ENCODE measurements at places on chromosomes 13 and 19.

- no peak for DNase-seq
Observed at GRCh38 chr13:75875450-75875849, 239.3 kb downstream of the LMO7 start.

GRCh38 chr19:918481-919198, 1.5 kb downstream of the KISS1R start:
- DNase-seq: no peak

DNA sequence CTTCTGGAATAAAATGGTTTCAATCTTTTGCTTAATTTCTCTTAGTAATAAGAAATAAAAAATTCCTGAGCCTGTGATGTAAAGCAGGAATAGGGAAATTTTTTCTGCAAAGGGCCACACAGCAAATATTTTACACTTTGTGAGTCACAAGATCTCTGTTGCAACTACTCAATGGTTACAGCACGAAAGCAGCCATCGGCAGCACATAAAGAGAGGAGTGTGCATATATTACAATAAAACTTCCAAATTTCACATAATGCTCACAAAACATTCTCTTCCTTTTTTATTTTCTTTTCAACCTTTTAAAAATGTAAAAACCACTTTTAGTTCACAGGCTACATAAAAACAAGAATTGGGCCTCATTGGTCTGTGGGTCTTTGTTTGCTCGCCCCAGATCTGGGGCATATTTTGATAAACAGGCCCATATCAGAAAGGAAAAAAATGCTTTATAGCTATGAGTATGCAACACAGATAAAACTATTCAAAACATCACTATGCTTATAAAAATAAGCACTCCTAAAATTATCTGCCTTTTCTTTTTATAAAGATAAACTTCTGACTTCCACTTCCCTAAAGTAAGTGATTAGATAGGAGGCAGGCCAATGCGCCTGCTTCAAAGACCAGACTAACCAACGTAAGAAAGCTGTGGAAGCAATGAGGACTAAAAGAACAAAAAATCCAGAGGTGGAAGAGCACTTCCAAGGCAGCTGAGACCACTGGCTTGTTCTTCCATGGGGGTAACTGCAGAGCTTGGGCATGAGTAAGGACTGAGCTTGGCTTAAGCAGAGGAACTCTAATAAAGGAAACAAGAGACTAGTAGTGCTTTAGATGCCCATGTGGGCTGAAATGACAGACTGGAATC, 26.5 kb downstream of the MYCBP2 start:
- DNase-seq: no peak

DNA sequence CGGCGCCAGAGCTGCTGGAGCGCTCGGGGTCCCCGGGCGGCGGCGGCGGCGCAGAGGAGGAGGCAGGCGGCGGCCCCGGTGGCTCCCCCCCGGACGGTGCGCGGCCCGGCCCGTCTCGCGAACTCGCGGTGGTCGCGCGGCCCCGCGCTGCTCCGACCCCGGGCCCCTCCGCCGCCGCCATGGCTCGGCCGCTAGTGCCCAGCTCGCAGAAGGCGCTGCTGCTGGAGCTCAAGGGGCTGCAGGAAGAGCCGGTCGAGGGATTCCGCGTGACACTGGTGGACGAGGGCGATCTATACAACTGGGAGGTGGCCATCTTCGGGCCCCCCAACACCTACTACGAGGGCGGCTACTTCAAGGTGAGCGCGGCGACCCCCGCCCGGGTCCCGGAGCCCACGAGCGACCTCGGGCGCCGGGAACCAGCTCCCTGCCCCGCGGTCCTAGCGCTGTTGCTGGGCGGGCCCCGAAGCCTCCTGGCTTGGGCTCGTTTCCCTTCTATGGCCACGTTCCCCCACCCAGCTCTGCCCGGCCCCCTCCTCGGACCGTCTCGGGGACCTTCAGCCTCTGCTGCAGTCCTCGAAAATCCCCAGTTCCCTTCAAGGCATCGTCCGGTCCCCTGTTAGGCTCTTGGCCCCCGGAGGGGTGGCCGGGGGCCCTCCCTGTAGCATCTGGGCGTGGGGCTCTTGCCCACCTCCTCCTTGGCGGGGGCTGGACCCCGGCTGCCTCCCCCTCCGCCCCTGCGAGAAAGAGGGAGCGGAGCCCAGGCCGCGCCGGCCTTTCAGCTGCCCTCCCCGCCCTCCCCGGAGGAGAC, at the start of gene CDC34:
Gene CDC34 (plus strand): TSS at position 8 of the 808 bp plus-strand sequence. CDS start 172 bp downstream, at position 180.
- no peak for DNase-seq

GRCh38 chr19:6739883-6740588, 556 bp downstream of the TRIP10 start:
- DNase-seq: no peak

- no peak for DNase-seq
Observed at GRCh38 chr13:68019901-68020300, 789.8 kb upstream of the PCDH9 start.

DNA sequence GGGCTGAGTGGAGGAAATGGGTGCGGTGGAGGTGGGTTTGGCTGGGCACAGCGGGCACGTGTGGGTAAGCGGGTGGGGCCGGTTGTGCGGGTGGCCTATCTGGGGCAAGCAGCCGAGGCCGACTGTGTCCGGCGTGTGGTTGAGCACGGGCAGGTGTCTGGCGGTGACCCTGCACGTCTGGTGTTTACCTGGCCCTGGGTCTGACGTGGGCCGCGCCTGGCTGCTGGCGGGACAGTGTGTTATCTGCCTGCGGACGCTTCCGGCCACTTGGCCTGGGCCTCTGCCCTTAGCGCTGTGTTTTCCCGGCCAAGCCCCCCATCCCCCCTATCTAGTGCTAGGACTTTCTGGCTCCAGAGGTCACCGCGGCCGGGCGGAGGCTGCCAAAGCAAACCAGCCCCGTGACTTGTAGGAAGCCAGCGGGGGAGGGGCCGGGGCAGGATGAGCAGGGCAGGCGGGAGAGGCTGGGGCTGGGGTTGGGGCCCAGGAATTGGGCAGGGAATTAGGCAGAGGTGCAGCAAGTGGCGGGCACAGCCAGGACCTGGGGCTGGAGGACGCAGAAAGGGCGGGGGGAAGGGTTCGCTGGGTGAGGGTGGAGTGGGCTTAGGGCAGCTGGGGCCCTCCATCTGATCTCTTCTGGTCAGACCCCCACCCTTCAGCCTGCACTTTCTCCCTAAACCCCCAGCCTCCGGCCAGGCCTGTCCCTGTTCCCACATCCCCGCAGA, 534 bp upstream of the HPN start:
- DNase-seq: no peak

GRCh38 chr19:35388277-35389054, 17.6 kb downstream of the GPR42 start:
- DNase-seq: no peak

DNA sequence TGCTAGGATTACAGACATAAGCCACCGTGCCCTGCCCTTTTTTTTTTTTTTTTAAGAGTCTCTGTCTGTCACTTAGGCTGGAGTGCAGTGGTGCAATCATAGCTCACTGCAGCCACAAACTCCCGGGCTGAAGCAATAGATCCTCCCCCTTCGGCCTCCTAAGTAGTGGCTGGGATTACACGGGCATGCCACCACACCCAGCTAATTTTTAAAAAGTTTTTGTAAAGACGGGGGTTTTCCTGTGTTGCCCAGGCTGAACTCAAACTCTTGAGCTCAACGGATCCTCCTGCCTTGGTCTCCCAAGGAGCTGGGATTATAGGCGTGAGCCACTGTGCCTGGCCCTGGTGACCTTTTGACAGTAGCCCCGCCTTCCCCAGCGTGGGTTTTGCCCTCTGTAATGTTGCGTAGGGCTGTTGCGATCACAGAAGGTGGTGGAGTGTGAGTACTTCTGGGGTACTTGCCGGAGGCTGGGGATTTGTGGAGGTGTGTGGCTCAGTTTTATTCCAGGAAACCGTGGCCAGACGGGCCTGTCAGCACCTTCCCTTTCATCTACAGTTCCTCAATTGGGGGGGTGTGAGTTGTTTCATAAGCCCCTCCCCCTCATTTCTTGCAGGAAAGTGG, 11.6 kb upstream of the RETN start:
- no peak for DNase-seq

DNA sequence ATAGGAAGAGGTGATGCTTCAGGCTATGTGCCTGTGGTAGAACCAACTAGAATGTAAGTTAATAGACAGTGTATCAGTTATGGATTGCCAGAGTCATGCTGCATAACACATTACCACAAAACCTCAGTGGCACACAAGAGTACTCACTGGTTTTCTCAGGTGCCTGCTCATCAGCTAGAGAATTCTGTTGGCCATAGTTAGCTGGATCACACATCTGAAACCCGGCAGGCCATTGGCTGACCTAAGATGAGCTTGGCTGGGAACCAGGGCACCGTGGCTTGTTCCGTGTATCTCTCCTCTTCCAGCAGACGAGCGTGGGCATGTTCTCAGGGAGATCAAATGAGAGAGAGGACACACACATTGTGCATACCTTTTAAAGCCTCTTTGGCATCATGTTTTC, 76.7 kb downstream of the TEX26 start:
- no peak for DNase-seq

DNA sequence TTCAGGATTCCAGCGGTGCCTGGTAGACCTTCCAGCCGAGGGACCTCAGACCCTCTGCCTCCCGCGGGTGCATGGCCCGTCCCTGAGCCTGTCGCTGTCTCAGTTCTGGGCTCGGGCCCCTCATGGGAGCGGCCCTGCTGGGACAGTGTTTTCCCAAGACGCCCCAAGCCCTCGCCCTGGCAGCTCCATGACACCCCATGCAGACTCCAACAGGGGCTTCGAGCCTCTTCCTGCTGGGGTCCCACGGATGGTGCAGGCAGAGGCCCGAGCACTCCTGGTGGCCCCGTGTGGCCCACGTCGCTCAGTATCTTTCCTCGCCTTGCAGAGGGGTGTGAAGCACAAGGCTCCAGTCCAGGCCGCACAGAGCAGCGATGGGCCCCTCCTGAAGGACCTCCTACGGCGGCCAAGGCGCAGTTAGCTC, 88.8 kb upstream of the MCF2L start:
- DNase-seq: no peak

- no peak for DNase-seq
Observed at GRCh38 chr19:44993526-44993925, 7.7 kb upstream of the RELB start.

DNA sequence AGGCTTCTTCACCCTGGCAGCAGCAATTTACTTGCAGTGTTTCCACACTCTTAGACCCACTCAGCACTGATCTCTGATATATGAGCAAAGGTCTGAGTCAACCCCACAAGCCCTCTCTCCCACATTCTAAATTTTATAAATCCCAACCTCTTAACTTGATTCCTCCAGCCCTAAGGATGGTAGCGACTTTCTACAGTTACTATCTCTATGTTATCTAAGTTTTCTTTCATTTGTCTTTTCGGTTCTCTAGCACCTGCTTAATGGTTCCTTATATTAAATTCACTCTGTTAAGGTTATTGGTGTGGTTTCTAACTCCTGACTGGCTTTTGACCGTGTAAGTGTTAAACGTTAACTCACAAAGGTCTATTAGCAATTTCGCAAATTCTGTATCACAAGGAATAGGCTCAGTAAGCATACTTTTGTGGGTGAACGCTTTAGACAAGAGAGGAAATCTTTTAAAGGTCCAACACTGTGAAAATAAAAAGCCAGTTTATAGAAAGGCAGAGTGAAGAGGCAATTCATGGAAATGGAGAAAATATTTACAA, 99.3 kb downstream of the DLEU7 start:
- no peak for DNase-seq

GRCh38 chr13:21701460-21701859, 30.6 kb downstream of the FGF9 start:
- no peak for DNase-seq

GRCh38 chr13:109024611-109025010, 395.2 kb downstream of the MYO16 start:
- no peak for DNase-seq

GRCh38 chr19:11448923-11449554, 13.6 kb downstream of the PRKCSH start:
- no peak for DNase-seq

DNA sequence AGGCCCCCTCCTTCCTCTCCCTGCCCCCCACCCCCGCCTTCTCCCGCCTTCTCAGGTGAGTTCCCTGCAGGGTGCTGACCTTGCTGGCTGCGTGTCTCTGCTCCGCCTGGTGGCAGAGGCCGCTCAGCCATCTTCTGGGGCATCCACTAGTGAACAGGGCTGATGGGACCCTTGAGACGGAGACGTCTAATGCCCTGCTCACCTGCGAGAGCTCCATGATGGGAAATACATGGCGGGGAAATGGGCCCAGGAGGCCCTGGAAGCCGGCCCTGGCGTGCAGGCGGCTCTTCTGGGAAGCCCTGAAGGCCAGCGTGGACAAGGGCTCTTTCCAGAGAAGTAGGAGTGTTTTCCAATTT, 15.2 kb upstream of the F7 start:
- DNase-seq: no peak

- no peak for DNase-seq
Observed at GRCh38 chr13:44432650-44433049, 59.0 kb downstream of the SERP2 start.

DNA sequence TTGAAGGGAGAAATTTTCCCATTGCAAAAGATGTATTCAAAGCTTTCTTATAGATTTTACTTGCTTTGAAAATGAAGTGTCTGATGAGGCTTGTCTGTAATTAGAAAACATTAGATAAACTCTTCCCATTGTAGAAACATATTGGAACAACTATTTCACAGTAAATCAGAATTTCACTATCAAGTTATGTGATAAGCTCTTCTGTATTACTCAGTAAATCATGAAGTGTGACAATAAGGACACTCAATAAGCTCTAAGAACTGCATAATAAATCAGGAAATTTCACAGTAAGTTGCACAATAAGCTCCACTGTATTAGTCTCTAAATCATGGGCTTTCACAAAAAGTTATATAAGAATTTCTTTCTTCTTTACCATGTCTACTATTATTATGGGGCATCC, 1546.6 kb downstream of the SLITRK5 start:
- DNase-seq: no peak

DNA sequence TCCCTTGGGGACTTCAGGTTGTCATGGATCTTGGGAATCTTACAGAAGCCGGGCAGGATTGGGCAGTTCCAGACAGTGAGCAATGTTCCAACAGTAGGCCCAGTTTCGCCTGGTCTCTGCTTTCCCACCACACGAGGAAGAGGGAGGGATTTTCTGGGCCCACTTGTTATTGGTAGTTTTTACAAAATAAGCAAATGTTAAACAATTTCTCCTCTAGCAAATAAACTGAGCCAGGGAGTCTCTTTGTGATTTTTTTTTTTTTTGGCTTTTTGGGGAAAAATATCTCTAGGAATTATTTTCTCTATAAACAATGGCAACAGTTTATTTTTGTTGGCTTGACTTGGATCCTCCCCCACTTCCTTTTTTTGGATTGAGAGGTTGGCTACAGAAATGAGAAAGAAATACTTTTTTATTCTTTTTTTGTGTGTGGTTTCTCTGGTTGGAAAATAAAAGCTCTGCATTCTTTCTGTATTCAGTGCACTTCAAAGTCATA, 89.3 kb downstream of the TM9SF2 start:
- no peak for DNase-seq

- DNase-seq: no peak
Observed at GRCh38 chr13:39928261-39928660, 272.8 kb downstream of the COG6 start.

DNA sequence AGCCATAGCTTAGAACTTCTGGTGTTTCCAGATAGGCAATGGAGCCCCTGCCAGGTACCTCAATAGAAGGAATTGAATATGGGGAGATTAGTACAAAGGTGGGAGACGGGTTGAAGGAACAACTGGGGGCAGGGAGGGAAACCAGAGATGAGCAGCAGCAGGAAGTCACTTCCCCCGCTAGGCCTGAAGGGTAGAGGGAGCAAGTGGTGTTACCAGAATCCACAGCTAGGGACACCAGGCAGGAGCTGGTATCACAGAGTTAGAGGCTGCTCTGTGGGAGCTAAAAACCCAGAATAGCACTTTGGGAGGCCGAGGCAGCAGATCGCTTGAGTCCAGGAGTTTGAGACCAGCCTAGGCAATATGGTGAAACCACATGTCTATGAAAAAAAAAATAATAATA, 15.3 kb upstream of the HNRNPUL1 start:
- no peak for DNase-seq
